Subcutaneous adipose tissue (tissue), 4 donors: ENCODE measurements at places on chromosomes 1 and 21. TPM values are rescaled to one million over a fixed set of nuclear protein-coding genes. Genes with fewer than 3 reads are reported as not detected.

Gene IGFN1
- total RNA-seq = not detected

Gene GSTM1
- not detected for total RNA-seq

Gene HMGCS2
- total RNA-seq = not detected

Gene TLR5
- 15.2 TPM for total RNA-seq

Gene TPTE
- not detected for total RNA-seq

Gene GPR25
- total RNA-seq = not detected

Gene RABGAP1L
- total RNA-seq = 39.9 TPM

Gene GJA4
- total RNA-seq = 24.4 TPM
